ENCODE measurements at places on chromosomes 13 and 19.

- no peak for DNase-seq
These were observed 310.0 kb upstream of the TSHZ3 start for GRCh38 chr19:31658993-31659896.

DNA sequence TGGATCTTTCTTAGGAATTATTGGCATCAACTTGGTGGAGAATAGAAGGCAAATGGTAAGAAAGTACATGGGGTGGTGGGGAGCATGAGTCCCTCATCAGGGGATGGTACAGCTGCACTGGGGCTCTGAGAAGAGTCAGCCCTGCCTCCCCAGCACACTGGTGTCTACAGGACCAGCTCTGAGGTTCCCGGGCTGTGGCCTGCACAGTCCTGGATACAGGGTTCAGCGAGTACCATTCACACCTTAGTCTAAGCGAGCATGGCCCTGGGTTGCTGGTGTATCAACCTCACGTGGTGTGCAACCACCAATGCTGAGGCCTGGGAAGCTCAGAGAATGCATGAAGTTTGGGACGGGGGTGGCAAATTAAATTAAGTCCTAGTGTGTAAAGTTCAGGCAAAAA, 10.1 kb downstream of the TMEM255B start:
- no peak for DNase-seq

DNA sequence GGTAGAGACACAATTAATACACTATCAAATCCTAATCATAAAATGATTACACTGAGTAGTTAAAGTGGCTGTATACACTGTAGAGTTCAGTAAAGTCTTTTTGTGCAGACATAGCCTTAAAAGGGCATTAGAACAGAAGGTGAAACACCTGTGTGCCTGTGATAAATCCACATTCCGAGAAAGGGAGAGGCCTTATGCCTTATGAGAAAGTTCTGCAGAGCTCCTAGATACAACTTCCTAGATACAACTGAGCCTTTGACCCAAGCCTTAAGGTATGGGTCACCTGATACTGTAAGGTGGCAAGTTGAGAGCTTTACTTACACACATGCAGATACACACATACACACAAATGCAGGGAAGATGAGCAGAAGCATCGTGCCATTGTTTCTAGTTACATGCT, 6.3 kb downstream of the SERP2 start:
- DNase-seq, result no peak

GRCh38 chr19:44345959-44346358, 10.5 kb downstream of the ZNF112 start:
- no peak for DNase-seq

DNA sequence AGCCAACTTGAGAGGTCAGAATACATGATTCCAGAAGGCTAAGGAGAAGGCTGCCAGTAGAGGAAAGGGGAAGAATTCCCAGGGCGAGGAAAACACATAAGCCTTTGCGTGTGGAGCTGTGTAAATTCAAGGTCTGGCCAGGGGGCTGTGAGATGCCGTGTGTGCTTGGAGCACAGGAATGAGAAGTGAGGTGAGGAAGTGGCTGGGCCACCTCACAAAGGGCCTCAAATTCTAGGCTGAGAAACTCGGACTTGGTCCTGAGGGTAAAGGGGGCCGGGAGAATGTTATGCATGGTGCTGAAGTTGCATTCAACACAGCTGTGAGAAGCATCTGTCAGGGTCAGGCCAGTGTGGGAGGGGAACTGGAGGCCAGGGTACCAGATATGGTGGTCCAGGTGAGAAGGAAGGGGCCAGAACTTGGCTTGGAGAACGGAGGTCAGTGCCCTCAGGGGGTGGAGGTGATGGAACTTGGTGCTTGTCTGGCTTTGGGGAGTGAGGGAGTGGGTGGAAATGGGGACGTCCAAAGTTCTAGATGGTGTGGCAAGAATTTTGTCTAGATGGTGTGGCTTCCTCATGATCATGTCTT, 4.9 kb upstream of the ZNF580 start:
- no peak for DNase-seq

DNA sequence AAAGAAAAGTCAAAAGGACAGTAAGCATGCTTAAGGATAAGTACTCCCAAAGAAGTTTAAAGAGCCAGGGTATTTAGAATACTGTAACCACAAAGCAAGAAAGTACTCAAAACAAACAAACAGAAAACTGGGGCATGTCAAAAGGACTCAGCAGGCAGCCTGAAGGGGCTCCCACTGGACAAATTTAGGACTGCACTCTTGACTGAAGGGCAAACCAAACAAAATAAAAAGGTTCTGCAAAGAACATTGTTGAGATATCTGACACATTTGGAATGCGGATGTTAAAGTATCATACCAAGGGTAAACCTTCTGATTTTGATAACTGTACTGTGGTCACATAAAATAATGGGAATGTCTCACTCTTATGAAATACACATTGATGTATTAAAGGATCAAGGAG, 157.4 kb downstream of the TNFSF13B start:
- DNase-seq, result no peak

DNA sequence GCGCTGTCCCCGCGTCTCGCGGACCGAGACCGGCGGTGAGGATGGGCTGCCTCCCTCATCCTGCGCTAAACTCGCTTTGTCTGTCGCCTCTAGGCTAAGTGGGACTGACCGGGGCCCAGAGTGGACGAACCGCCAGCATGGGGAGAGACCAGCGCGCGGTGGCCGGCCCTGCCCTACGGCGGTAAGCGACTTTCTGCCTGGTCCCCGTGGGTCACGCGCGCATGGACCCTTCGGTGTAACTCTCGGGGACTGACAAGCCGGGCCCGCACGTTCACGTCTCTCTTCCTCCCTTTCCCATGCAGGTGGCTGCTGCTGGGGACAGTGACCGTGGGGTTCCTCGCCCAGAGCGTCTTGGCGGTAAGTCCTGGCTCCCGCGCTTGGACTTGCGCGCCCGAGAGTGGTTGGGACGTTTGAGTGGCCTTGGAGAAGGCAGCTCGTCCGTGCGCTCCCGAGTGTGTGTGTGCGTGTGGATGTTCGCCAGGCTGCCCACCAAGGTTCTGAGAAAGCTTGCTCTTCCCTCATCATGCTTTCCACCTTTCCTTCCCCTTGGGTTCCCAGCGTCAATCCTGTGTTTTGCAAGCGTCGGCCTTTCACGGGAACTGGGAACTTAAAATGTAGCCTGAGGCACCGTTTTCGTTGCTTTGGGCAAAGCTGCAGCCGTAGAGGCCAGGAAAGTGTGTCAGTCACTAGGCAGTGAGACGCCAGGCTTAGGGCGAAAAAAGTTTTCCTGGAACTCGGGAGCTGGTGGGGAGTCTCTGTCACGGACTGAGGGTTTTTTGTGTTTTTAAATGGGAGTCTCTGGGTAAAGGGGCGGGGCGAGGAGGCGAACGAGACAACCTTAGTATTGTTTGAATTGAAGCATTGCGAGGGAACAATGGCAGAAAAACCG, 927 bp downstream of the COL4A2 start:
- no peak for DNase-seq

- DNase-seq, result no peak
These were observed 152.7 kb downstream of the MIPEP start for GRCh38 chr13:23736541-23736940.

Measured in stimulated activated CD4-positive, alpha-beta T cell treated with anti-CD3 and anti-CD28 coated beads, TNF-alpha, amount 100 ng/mL, for 24 hours (primary cell).